ENCODE measurements at places on chromosomes 2 and 18.

GRCh38 chr18:11658019-11658418, 31.0 kb upstream of the GNAL start:
- DNase-seq, result no peak

DNA sequence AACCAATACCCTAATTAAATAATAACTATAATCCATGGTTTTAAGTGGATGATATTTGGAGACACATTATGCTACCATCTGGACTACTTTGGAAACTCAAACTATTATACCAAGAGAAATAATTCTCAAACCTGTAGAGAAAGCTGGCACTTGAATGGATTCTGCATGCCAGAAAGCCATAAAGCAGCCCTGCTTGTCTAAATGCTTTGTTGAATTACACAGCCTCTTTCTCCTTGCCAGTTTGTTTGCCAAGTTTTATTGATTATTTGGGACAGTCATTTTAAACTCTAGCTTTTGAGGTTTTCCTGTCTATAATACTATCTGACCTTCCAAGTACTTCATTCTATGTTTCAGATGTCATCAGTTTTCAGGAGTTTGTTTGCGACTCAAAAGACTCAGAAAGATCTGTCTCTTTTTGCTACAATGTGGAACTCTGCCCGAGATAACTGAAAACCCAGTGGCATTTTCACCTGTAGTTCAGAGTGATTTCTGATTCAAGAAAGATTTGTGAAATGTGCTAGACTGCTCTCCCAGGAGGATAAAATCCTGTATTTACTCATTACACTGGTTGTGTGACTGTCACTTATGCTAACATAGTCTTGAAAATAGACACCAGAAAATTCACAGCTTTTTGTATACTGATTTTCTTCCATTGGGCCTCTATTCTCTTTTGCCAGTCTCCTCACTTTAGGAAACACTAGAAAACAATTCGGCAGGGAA, 29.2 kb upstream of the MBOAT2 start:
- no peak for DNase-seq

DNA sequence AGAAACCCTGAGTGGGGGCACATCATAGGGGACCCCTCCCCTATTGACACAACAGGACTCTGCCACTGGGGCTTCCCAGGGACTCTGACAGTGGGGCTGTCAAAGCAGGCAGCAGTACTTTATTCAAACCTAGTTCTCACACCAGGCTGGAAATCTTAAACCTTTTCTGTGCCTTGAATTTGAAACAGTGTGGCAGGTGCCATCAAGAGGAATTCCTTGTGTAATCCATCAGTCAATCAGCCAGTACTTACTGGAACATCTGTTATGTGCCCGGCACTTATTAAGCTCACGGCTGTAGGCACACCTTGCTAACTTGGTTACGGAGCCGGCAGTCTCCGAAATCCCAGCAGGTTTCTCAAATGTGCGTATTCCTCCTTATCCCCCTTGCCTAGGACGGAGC, 12.0 kb downstream of the GLI2 start:
- DNase-seq, result no peak

GRCh38 chr2:74372674-74373073, 7.4 kb downstream of the DCTN1 start:
- DNase-seq, result no peak

DNA sequence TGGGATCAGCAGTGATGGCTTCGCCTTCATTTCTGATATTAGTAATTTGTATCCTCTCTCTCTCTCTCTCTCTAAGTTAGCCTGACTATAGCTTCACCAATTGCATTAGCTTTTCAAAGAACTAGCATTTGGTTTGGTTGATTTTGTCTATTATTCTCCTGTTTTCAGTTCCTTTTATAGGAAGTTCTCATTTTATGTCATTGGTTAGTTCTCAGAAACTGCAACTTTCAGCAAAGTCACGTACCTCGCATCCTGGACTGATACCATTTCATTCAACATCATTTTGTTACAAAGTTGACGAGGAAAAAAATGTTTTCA, 450.8 kb downstream of the EIPR1 start:
- no peak for DNase-seq

DNA sequence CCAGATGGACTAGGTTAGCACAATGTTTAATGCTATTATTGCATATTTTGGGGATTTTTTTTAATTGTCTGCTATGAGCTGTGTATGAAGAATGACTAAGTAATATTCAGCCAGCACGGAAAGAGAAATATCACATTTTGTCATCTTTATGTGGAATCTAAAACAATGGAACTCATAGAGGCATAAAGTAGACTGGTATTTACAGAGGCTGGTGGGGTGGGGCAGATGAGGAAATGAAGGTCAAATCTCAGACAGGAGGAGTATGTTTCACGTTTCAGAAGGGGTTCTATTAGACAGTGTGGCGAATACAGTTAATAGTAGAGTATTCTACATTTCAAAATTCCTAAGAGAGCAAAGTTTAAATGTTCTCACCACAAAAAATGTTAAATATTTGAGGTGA, 4.7 kb downstream of the CDH19 start:
- no peak for DNase-seq

DNA sequence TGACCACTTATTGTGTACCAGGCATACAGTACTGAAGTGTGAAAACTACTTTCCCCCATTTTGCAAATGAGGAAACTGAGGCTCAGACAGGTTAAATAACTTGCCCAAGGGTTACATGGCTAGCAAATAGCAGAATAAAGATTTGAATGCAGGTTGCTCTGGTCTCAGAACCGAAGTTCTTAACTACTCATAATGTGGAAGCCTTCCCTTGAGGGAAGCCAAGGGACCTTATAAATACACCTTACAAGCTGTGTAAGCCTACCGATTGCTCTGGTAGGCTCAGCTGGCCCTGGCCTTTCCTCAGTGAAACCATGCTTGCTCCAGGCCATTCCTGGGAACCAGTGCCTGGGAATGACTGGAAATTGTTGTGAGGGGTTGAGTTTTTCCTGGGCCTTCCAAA, 114.6 kb upstream of the CDCA7 start:
- no peak for DNase-seq

DNA sequence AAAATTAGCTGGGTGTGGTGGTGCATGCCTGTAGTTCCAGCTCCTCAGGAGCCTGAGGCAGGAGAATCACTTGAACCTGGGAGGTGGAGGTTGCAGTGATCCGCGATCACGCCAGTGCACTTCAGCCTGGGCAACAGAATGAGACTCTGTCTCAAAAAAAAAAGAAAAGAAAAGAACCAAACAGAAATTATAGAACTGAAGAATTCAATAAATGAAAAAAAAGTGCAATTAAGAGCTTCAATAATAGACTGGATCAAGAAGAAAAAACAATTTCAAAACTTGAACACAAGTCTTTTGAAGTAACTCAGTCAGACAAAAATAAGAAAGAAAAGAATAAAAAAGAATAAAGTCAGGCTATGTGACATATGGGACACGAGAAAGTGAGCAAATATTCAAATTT, 175.8 kb upstream of the ZSWIM2 start:
- DNase-seq, result no peak

DNA sequence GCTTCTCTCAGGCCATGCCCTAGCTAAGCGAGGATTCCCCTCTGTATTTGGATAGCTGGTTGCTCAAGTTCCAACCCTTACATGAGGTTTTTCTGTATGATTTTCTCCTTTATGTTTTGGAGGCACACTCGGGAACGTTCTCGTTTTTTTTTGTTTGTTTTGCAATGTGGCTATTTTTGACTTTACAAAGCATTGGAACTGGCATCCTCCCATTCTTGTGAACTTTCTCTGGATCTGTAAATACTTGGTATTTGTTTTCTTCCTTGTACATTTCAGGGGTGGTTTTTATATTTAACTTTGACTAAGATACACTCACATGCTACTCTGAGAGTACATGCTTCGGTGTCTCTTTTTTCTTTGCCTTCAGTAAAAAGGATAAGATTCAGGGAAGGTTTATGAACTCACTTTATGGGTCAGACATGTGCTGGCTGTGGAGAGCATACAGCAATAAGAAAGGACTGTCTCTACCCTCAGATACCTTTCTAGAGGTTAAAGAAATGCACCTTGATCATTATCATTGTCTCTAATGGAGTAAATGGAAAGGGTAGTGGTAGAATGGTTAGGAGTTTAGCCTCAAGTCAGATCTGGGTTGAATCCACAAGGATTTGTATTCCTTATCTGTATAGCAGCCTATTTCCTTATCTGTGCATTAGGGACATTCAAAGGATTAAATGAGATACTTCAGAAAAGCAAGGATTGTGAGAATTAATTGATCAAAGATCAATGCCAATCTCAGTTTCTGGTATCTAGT, 61.9 kb downstream of the MEIS1 start:
- no peak for DNase-seq

GRCh38 chr2:41829052-41829451, 218.8 kb upstream of the PKDCC start:
- DNase-seq, result no peak

GRCh38 chr2:235690809-235691450, 197.1 kb downstream of the AGAP1 start:
- no peak for DNase-seq

GRCh38 chr2:86026744-86027065, 79.0 kb downstream of the POLR1A start:
- no peak for DNase-seq

DNA sequence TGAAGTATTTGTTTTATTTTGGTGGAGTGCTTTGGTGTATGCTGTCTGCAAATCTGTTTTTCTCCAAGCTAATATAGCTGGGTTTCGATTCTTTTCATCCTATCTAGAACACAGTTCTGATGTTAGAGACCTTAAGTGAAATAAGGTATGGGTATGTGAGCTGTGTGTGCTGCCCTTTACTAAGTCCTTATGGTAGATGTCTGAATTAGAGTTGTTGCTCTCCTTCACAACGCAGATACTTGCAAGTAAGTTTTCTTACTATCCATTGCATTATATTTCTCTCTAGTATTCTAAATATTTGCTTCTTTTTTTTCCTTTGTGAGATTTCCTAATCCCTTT, 38.6 kb downstream of the AGFG1 start:
- no peak for DNase-seq

Data from suppressor macrophage treated with lipopolysaccharide for 1 hour (primary cell).